ENCODE measurements at places on chromosomes 6 and 20. TPM values are rescaled to one million over a fixed set of nuclear protein-coding genes. Genes with fewer than 3 reads are reported as not detected.

DNA sequence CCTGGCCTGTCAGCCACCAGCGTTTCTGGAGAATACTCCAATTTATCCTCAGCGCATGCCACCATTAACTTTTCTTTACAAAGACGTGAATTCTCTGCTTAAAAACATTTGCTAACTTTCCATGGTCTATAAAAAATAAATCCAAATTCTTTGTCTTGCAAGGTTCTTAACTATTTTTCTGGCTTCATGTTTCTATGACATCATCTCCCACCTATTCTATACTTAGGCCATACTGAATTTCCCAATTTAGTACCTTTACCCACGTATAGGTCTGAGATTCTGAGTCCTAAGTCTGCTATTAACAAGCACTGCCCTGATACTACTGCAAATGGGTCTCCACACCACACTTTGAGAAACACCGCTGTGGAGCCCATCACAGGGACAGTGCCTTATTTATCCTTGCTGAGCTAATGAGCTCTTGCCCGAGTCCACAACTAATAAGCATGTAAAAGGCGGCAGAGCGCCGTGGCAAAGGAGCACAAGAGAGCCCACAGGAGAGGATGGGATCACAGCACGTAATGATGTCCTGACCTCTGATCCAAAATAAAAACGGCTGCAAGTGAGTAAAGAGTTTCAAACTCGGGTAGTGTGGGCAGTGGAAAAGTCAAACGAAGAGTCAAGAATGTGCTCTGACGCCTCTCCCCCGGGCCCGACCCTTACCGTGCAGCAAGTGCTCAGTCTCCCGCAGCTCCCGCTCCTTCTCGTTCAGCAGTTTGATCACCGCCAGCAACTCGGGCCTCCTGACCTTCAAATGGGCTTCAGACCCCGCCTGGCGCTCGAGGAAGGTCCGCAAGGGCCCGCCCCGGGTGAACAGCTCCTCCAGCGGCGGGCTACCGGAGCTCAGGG is 519 bp downstream of the MTRF1L start:
- DNase-seq: no peak

DNA sequence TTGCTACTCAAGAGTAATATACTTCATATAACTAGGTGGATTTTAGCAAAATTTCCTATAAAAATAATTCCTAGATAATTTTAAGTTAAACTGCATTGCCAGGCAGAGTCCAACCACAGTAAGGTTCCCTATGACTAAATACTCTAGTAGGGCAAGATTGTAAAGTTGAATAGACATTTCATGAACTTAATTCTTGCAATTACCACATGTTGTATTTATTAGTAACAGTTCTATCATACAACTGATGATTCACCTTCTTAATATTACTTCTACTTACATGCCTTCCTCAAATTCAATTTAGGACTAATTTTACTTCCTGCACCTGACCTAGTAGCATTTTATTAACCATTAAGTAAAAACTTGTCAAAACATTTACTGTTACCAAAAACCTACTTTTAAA is 266.7 kb upstream of the THEMIS start:
- no peak for DNase-seq

The TRIM10 gene
- 0.68 TPM for polyA plus RNA-seq

DNA sequence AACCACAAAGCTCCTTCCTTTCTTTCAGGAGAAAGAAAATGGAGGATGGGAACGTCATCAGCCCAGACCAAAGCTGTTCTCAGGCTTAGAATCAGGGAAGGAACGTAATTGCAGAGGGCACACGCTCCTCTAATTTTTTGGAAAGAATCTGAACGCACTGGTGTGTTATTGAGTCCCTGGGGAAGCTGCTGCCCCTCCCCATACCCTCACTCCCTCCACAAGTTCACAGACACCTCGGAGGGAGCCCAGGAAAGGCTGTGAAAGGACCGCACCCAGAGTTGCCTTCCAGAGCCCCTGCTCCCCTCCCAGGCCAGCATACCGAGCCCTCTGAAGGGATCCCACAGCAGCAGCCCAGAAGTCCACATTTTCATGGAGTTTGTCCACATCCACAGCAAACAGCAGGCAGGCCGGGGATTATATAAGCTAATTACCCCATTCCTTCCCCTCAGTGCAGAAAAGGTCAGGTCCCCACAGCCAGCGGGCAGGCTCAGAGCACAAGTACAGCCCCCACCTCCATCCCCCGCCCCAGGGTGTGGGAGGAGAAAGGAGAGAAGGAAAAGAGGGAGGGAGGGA is 53.7 kb downstream of the ANKRD60 start:
- DNase-seq: no peak

The OSER1 gene
- polyA plus RNA-seq: 50.7 TPM

DNA sequence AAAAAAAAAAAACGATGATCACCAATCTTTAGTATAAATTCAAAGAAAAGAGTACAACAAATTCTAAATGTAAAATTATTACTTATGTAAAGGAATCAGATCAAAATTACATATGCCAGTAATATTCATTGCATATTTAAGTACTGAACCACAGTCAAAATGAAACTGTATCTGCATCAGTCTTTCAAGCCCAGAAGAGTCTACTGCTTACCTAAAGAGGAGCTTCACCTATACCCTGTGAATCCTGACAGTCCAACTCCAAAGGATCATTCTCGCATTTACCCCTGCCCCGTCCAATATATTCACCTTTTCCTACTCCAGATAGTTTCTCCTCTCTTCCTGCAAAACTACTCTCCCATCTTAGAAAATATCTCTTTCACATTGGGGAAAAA is 9.2 kb downstream of the ATG5 start:
- no peak for DNase-seq

GRCh38 chr6:41939848-41940758 is 1.5 kb downstream of the CCND3 start:
- no peak for DNase-seq

DNA sequence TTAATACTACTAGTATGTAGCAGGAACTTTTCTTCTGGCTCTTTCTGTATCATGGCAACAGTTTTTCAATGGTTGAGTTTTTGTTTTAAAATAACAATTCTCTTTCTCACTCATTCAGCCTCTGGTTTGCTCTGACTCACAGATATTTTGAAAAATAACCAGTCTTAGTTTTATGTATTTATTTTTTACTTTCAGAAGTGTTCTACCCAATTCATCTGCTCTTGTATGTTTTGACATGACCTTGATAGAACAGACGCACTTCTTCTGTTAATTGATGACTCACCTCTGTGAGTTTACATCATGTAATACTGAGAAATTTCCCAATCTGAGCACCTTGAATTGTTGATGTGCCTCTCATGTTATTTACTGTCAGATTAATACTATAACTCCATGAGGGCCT is 178.9 kb downstream of the SASH1 start:
- no peak for DNase-seq

DNA sequence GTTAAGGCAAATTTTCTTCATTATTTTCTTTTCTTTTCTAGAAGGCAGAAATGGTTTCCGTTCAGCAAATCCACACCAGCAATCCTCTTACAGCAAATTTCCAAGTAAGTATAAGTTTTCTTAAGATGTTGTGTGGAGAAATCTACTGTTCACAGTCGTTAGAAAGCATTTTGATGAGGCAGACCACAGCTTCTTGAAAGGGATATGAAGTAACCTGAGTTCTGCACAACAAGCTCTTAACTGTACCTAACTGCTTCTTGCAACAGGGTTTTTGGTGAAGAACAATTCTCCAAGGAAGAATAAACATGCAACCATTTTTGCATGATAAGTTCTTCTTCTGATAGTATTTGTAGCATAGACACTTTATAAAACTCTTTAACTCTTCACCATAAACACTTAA is 45.3 kb upstream of the STXBP5 start:
- no peak for DNase-seq

The BEND6 gene
- polyA plus RNA-seq: 5.7 TPM

The SLC17A2 gene
- polyA plus RNA-seq: 0.58 TPM

DNA sequence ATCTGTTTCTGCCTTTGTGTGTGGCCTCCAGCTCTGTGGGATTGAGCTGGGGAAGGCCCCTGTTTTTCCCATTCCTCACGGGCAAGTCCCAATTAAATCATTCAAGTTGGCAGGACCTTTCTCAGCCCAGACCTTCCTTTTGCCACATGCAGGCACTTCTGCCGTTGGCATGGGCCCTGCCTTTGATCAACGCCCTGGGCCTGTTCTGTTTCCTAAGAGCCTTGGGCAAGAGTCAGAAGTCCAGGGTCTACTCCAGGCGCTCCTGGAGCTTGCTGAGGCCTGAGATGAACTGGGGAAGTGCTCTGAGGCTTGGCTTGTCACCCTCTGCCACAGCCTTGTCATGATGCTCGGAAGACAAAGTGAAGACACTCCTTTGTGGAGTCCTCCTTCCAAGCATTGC is 7.1 kb downstream of the IP6K3 start:
- DNase-seq: no peak

The CPXM1 gene
- 206 TPM for polyA plus RNA-seq

The PLEKHG1 gene
- polyA plus RNA-seq: 43.5 TPM

- no peak for DNase-seq
Measured at GRCh38 chr20:53534037-53534436, 59.6 kb downstream of the ZNF217 start.

DNA sequence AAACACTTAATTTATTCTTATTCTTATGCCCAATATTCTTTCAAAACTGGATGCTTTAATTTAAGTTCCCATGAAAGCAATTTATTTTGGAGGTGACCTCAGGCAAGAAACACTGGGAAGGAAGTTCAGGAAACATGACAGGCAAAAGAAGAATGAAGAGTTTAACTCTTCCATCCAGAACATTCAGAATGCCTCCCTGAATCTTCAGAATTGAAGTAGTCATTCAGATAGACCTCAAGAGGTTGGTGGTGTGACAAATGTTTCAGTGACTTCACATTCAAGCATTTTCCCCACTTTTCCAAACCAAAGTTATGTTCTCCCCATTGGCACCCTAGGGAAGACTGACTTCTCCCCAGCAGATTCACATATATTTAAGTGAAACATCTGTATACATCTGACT is 110.5 kb downstream of the HAO1 start:
- no peak for DNase-seq

DNA sequence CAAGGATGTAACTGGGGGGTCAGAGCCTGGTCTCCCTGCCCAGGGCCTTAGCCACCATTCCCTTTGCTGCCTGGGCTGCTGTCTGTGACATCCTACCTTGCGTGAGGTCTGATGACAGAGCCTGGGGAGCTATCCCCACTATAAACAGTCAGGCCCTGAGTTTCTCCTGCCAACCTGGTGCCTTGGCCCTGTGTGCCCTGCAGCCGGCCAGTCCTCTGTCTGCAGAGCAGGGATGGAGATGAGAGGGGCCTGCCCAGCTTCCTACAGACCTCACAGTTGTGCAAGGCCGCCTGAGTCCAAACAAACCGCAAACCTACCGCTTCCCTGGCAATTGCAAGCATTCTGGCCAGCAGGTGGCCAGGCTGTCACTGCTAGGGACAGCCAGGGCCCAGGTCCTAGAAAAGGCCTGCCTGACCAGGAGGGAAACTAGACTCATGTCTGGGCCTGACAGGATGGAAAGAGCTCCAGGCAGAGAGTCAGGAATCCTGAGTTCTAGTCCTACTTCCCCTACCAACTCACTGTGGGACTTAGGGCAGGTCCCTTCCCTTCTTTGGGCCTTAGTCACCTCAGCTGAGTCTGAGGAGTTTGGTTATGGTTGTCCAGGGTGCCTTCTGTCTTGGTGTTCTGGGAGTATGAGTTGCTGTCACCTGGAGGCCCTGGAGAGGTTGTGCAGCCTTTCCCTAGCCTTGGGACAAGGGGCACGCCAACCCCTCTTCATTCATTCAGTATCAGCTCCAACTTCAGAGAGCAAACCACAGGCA is 86.2 kb downstream of the VEGFA start:
- DNase-seq: no peak

The SLC13A3 gene
- polyA plus RNA-seq: 17.4 TPM

DNA sequence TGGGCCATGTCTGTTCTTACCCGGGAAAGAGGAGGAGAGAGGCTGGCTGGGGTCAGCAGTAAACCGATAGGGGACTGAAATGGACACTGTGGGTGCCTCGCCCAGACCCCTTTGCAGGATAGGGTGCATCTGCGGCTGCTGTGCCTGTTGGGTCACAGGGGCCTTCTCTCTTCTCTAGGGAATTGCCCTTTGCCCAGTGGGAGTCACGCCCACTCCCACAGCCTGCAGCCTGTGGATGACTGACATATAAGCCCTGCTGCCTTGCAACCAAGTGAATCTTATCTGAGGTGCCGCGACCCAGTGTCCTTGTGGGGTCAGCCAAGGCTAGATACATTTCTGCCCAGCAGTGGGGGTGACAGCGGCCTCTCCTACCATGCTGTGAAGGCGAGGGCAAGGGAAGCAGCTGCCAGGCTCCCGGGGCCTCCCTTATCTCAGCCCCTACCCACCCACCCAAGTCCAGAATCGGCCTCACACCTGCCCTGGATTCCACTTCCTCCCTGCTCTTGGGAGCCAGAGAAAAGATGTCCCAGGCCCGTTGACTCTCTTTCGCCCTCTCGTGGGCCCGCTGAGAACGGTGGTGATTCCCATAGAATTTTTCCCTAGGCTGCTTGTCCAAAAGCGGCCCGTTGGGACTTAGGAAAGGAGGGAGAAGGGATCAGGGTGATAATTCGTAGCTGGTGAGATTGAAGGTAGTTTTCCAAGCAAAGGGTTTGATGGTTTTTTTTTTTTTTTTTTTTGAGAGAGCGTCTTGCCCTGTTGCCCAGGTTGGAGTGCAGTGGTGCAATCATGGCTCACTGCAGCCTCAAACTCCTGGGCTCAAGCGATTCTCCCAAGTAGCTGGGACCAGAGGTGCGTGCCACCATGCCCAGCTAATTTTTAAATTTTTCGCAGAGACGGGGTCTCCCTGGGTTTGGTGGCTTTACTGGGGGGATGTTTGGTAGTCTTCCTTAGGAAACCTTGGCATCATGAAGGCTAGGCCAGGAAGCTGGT is 76.4 kb upstream of the RNF24 start:
- no peak for DNase-seq

- DNase-seq: no peak
Measured at GRCh38 chr6:64803470-64804166, 903.4 kb downstream of the EYS start.

DNA sequence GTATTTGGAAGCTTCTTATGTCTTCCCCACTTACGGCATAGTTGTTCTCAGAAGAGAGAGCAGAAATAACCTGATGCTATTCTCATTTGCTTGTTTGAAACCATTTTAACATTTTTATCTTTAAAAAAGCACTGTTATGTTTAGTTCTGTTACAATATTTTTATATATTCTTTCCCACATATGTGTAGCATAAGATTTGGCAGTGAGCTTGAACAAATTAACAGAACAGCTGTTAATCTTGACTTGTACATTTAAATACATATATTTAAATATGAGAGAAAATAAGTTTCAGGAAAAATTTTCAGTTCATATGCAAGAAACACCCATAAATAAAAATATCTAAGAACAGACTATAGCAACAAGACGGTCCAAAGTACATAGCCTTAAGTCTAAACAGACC is 431.7 kb upstream of the IRAK1BP1 start:
- DNase-seq: no peak

- no peak for DNase-seq
Measured at GRCh38 chr20:9072861-9073500, 4.1 kb downstream of the PLCB4 start.

DNA sequence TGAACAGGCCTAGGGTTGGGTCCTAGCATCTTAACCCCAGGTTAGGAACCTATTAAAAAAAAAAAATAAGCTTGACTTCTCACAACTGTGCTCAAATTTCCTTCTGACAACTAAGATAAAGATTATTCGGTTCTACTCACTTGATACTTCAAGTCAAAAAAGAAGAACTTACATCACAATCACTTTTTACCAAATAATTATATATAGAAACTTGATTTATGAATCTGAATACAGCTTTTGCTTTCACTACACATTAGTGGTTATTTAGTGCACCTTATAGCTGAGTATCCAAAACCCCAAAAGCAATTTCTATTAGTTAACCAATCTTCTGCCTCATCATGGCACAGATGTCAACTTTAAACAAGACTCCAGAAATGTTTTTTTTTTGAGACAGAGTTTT is 119.0 kb upstream of the DST start:
- DNase-seq: no peak

GRCh38 chr6:33732817-33733708 is 13.6 kb downstream of the IP6K3 start:
- no peak for DNase-seq
